ENCODE measurements at places on chromosomes 7 and 10. TPM values are rescaled to one million over a fixed set of nuclear protein-coding genes. Genes with fewer than 3 reads are reported as not detected.

DNA sequence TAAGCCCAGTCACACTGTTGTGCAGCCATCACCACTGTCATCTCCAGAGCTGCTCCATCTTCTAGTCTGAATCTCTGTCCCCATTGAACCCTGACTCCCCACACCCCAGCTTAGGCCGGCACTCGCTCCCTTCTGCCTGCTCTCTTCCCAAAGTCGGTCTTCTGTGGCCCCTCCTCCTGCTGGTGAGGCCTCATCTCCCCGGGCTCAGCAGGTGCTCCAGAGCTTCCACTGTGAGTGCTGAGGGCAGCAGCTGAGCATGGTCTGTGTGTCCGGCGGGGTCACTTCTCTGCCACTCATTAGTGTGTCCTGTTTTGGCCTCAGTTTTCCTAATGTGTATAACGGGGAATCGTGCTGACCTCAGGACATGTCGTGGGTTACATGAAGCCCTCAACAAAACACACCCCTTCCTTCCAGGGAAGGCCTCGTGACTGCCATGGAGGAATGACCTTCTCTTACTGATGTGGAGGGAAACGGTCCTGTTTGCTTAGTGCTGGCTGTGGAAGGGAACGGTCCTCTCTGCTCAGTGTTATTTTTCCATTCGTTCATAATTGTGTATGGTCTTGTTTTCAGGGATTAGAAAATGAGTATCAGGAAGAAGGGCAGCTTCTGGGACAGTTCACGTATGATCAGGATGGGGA is 4.3 kb upstream of the GET4 start:
- DNase-seq = no peak

GRCh38 chr10:116848032-116848943 is 1.0 kb upstream of the ENO4 start:
- DNase-seq = no peak

GRCh38 chr10:4043897-4044665 is 259.1 kb upstream of the KLF6 start:
- DNase-seq = no peak

- DNase-seq = no peak
Observed at GRCh38 chr10:43212043-43212721, 54.7 kb downstream of the RASGEF1A start.

- DNase-seq = no peak
Observed at GRCh38 chr7:128115336-128115820, 84.1 kb upstream of the LRRC4 start.

DNA sequence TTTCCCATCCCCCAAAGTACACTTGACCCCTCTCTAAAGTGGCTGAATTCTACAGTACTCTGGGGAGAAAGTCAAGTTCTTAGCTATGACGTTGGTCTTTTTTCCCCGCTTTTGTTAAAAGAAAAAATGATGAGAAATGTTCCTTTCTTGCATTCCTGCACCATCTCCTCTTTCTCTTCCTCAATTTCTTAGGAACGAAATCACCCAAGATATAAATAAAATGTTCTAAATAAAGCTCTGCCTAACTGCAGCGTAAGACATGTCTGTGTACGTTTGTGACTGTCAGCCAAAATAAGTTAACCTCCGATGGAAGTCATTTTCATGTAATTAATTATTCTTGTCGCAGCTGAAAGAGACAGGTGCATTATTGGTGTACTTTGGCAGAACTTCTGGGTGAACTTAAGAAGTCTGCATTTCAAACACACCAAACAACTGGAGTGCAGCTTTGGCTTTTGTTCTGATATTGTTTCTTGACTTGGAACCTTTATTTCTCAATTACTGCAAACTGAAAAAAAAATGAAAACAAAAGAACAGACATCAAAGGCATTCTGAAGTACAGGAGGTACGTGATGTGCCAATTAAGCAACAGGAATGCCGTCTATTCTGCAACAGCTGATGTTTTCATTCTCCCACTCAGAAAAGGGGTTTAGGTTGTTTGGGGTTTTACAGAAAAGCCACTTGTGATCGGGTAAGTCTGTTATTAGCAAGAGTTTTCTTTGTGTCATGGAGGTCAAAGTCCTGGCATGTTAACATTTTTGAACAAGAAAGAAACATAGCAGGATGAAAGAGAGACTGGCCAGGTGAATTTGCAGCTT is 82.4 kb upstream of the SDK1 start:
- no peak for DNase-seq

GRCh38 chr10:96890580-96890979 is 58.5 kb downstream of the LCOR start:
- DNase-seq = no peak

The DENND2A gene
- 6.7 TPM for total RNA-seq

The SLC39A12 gene
- total RNA-seq = 0.47 TPM

The TOMM7 gene
- 212 TPM for total RNA-seq

The CPA4 gene
- total RNA-seq = 9.7 TPM

The CCAR1 gene
- total RNA-seq = 53.3 TPM

The MAP3K8 gene
- total RNA-seq = 52.3 TPM

The IKZF1 gene
- total RNA-seq = 23.5 TPM

The MLXIPL gene
- total RNA-seq = 217 TPM
